ENCODE measurements at places on chromosomes 11 and 22.

DNA sequence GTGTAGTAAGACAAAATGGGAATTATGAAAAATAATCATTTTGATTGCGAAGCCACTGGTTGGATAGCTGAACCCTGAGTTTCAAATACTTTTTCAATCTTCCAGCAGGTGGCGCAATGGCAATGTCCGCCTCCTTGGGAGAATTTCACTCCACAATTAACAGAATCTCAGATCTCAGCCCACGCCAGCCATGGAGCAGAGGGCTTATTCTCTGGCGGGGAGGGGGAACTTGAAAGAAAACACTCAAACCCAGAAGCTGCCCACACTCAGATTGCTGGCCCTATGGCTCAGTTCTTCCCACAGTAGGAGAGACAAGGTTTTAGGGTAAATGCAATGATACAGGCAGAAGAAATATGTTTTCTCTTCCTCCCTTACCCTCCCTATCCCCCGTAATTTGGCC lies 38.7 kb upstream of the RCN1 start:
- DNase-seq = peak; percentile 59

- no peak for DNase-seq
Observed at GRCh38 chr11:115664313-115664712, 160.1 kb upstream of the CADM1 start.

DNA sequence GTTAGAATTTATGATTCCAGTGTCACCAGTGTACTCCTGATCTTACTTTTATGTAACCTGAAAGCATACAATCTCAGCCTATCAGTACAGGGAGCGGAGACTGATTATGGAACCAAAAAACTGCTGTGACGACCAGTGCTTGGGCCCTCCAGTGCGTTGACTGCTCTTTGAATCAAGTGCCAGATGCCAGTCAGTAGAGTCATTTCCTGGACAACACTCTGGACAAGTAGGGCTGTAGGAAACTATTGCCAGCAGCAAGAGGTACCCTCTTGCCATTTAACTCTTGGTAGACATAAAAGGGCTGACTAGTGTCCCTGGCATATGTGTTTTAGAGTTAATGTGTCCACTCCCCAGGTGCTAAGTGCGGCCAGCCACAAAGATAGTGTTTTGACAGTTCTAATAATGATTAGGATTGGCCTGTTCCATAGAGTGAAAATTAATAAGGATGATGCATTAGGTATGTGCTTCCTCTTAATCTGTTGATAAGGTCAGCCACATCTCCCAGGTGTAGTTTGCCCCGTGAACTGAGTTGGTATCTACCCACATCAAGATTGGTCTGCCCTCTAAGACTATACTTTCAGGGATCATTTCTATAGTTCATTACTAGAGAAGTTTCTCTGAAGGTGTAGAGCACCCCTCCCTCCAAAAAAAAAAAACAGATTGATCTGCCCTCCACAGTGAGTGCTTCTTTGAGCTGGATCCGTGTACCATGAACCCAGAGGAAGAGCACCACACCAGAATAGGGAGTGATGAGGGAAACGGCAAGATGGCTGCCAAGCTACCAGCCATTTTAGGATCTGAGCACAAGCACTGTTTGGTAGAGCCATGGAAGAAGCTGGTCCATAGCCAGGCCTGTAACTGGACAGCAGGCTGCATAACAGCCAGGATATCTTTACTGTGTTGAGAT lies 20.7 kb upstream of the AIFM3 start:
- DNase-seq = no peak

GRCh38 chr11:73410627-73411026 lies 34.4 kb downstream of the RELT start:
- DNase-seq = no peak

GRCh38 chr22:43391306-43391705 lies 20.5 kb upstream of the MPPED1 start:
- DNase-seq = no peak

GRCh38 chr11:59254286-59254685 lies 41.6 kb upstream of the MPEG1 start:
- DNase-seq = no peak

Data from activated CD4-positive, alpha-beta T cell treated with anti-CD3 and anti-CD28 coated beads, Interleukin-2, amount 50 U/mL, for 16 hours (primary cell).